ENCODE measurements at places on chromosomes 7 and 10.

DNA sequence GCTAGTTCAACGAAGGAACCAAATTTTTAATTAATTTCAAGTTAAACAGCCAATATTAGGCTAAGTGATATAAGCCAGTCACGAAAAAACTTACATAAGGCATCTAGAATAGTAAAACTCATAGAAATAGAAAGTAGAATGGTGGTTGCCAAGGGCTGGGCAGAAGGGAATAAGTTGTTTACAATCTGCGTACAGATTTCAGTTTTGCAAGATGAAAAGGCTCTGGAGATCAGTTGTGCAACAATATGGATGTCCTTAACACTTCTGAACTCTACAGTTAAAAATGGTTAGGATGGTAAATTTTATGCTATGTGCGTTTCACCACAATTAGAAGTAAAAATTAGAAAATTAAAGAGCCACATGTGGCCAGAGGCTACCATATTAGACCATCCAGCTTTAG lies 13.3 kb downstream of the SCRN1 start:
- DNase-seq: no peak

DNA sequence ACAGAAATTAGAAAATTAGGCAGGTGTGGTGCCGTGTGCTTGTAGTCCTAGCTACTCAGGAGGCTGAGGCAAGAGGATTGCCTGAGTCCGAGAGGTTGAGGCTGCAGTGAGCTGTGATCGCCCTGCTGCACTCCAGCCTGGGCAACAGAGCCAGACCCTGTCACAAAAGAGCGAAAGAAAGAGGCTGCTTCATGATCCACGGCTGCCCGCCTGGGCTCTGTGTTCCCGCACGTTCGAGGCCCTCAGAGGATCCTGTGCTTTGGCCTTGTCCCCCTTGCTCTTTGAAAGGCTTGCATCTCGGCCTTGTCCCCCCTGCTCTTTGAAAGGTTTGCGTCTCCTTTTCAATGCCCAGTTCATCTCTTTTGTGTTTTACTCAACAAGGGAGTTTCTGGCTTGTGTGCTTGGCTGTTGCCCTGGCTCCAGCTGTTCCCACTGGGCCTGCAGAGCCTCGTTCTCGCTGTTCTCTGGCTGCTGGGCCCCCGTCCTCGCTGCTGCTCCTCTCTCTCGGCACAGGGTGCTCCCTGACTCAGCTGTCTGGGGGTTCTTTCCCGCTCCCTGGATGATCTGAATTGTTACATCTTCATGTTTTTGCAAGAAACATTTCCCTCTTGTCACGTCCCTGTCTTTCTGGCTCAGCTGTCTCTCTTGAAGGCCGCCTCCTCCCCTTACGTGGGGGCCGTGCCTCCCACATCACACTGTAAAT lies 45.1 kb upstream of the INPP5A start:
- no peak for DNase-seq

- no peak for DNase-seq
Observed at GRCh38 chr10:64070241-64070640, 549.0 kb downstream of the REEP3 start.

- no peak for DNase-seq
Observed at GRCh38 chr10:30043476-30044270, 15.7 kb downstream of the JCAD start.

- no peak for DNase-seq
Observed at GRCh38 chr10:124546957-124547646, 85.5 kb downstream of the LHPP start.

- no peak for DNase-seq
Observed at GRCh38 chr7:41886262-41886900, 183.5 kb upstream of the INHBA start.

DNA sequence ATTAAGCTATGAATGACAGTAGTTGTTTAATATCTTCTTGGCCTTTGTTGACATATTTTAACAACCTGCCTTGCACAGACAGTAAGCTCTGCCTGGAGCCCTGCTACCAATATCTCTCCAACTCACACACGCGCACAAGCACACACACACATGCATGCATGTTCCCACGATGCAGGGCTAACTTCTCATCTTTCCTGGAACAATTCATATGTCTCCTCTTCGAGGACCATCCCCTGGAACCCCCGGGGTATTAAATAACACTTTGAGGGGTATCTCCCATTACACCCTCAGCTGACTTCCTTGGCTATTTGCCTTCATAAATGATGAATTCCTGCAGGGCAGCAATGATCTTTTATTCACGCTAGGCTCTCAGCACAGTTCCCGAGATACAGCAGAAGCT lies 258.0 kb downstream of the TRIL start:
- no peak for DNase-seq

- DNase-seq: peak; percentile 39
Observed at GRCh38 chr7:102279537-102280400, 6.9 kb upstream of the SH2B2 start.

DNA sequence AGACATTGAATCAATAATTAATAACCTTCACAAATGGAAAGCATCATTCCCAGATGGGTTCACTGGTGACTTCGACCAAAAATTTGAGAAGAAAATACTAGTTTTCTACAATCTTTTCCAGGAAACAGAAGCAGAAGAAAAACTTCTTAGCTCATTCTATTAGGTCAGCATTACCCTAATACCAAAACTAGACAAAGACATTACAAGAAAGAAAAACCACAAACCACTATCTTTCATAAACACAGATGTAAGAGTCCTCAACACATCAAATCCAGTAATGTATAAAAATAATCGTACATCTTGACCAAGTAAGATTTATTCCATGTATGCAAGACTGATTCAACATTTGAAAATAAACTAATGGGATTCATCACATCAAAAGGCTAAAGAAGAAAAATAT lies 64.0 kb upstream of the CDK1 start:
- DNase-seq: no peak

GRCh38 chr10:89625041-89625765 lies 19.8 kb downstream of the PANK1 start:
- DNase-seq: no peak

DNA sequence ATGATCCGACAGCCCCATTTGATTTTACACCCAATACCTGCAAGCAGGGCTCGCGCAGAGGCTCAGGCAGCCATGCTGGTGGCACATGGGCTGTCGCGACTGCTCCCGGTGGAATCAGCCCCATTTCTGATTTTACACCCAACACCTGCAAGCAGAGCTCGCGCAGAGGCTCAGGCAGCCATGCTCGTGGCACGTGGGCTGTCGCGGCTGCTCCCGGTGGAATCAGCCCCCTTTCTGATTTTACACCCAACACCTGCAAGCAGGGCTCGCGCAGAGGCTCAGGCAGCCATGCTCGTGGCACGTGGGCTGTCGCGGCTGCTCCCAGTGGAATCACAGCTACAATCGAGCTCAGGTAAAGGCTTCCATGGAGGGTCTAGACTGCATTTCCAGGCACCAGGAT lies 244.1 kb downstream of the PTPRN2 start:
- DNase-seq: no peak
